Stimulated activated memory B cell treated with anti-CD40 and anti-IgM and Interleukin-4, amounts not matched to agents 10 μg/mL and 1 μg/mL and 100 μg/mL, for 72 hours (primary cell): ENCODE measurements at places on chromosomes 1 and 21.
A peak's percentile ranks its signal among the peaks of the same experiment; 100 is the strongest.

- no peak for ATAC-seq
Measured at GRCh38 chr1:151346082-151346768, 827 bp downstream of the RFX5 start.

GRCh38 chr1:165560883-165561656 lies 17.3 kb downstream of the LRRC52 start:
- no peak for ATAC-seq

DNA sequence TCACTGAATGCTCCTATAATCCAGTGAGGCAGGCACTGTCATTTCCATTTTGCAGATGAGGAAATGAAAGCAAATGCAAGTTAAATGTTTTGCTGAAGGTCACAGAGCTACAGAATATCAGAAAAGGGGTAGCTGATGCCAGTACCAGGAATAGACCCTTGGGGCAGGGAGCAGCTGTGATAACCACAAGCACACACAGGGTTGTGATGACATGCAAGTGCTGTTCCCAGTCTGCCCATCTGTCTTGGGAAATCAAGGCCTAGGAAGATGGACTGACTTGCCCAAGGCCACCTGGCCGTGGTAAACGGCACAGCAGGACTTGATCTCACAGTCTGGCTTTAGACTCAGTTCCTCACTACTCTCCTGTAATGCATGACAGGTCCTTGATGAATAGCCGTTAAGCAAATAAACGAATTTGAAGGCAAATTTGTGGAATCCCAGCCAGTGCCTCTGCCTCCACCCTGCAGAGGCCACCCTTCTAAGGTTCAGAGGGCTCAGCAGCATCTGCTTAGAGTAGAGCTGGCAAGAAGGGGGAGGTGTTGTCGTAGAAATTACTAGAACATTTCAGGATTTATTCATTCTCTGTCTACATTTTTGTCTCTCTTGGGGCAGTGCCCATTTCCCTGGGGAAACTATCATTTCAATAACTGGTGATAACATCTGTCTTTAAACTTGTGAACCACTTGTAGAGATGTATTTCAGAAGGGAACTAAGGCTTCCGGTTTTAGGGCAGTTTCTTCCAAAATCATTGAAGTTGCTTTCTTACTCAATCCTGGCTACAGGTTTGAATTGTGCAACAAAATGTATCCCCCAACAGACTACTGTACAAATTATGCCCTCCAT lies 53.2 kb upstream of the MRPS6 start:
- ATAC-seq: peak; percentile 84

DNA sequence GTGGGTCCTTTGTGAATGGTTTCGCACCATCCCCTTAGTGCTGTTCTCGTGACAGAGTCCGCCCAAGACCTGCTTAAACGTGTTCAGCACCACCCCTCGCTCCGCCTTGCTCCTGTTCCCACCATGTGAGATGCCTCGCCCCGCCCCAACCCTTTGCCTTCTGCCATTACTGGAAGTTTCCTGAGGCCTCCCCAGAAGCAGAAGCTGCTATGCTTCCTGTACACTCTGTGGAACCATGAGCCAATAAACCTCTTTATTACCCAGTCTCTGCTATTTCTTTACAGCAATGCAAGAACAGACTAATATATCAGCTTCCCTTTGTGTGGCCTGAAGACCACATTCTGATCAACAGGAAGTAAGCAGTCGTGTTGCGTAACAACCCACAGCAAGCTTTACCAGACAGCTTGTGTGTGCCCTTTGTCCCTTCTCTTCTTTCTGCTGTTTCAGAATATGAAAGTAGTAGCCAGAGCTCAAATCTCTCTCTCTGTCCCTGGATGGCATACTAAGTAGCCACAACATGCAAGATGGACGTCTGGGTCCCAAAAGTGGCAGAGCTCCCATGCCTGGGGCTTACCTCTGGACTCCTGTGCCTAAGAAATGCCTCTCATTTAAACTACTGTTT lies 14.1 kb downstream of the HENMT1 start:
- peak; percentile 79 for ATAC-seq

GRCh38 chr21:44332965-44333364 lies 6.2 kb downstream of the CFAP410 start:
- ATAC-seq: no peak

- ATAC-seq: no peak
Measured at GRCh38 chr1:110464340-110464739, 13.4 kb downstream of the PROK1 start.

- no peak for ATAC-seq
Measured at GRCh38 chr1:45038240-45038639, 26.2 kb downstream of the UROD start.

DNA sequence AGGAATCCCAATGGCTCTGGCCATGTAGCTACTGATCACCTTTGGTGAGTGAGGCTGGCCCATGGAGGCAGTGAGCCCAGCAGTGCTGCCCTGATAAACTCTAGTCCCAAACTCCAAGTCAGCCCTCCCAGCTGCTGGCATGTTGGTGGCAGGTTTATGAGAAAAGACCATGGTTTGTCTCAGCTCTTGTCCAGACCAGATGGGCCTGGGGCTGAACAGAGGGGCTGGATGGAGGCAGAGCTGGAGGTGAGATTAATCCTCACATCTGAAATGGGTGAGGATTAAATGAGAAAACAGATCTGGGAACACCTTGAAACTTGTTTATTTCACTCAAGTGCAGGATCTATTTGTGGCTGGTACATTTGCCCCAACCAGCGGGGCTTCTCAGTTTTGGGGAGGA lies 3.2 kb downstream of the TMEM269 start:
- ATAC-seq: no peak

DNA sequence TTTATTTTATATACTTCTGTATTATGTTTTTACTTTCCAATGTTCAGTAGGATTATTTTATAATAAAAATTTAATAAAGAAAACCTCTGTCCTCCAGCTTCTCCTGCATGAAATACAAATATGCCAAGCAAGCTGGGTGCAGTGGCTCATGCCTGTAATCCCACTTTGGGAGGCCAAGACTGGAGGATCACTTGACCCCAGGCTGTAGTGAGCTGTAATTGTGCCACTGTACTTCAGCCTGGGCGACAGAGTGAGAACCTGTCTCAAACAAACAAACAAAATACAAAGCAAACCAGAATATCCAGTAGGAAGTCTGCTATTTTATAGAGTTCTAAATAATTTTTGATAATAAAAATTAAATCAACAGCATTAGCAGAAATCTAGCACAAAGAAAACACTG lies 168.8 kb downstream of the EIF4G3 start:
- ATAC-seq: no peak

DNA sequence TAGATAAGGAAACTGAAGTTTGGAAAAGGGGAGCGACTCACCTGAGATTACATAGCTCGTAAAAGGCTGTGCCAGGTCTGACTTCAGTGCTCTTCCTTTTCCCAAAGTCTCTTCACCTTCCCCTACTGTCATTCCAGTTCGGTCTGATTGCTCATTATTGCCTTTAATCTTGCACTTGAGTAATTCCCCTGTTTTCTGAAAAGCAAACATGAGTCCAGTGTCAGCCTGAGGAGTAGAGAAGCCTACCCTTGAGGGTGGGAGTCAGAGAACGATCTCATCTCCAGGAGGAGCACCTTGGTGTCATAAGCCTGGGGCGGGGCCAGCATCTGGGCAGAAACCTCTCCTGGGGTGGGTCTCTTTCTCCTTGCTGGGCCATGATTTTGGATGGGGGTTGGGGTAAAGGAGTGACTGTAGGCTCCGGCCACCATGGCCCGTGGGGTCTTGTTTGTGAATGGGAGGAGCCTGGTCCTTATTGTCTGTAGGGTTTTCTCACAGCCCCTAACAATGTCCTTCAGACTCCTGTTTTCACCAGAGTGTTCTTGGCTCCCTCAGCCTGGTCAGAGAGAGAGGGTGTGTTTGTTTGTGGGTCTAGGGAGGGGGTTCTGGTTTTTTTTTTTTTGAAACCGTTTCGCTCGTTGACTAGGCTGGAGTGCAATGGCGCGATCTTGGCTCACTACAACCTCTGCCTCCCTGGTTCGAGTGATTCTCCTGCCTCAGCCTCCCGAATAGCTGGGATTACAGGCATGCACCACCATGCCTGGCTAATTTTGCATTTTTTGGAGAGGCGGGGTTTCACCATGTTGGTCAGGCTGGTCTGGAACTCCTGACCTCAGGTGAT lies 6.0 kb downstream of the VANGL2 start:
- no peak for ATAC-seq

DNA sequence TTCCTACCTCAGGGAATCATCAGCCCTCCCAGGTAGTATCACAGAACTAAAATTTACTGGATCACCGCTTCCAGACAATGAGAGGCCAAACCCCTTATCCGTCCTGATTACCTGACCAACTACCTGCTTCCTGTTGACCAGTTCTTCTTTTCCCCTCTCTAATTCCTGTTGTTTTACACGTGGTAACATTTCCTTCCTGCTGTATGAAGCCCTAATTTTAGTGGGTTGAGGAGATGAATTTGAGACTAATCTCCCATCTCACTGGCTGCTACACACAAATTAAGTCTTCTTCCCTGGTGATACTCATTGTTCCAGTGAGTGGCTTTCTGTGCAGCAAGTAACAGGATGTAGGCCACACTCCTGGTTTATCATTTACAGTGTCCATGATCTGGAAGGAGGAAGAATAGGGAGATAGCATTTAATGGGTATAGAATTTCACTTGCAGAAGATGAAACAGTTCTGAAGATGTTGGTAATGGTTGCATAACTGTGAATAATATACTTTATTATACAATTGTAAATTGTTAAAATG lies 2112.9 kb downstream of the NCAM2 start:
- no peak for ATAC-seq

GRCh38 chr1:69710484-69711189 lies 142.9 kb downstream of the LRRC7 start:
- no peak for ATAC-seq

GRCh38 chr21:16872616-16873015 lies 640.2 kb upstream of the CXADR start:
- ATAC-seq: no peak

DNA sequence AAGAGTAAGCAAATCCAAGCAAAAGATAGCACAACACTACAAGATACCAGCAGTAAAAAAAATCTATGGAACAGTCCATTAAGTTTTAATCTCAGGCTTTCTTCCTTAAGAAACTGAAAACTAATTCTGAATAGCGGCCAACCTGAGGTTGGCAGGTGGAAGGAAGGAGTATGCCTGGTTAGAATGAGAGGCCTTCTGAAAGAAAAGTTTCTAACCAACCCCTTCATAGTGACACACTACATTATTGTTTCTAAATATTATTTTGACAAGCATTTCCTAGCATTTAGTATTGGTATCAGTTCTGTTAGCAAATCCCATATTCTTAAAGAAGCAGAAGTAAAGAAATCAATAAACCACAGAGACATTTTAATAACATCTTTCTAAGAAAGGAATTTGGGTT lies 205.7 kb upstream of the PTBP2 start:
- ATAC-seq: no peak

GRCh38 chr1:162316187-162316586 lies 60.5 kb downstream of the SPATA46 start:
- no peak for ATAC-seq

GRCh38 chr1:23431431-23431830 lies 6.9 kb upstream of the TCEA3 start:
- ATAC-seq: no peak

- no peak for ATAC-seq
Measured at GRCh38 chr1:56787330-56787729, 31.9 kb downstream of the FYB2 start.

GRCh38 chr21:26826801-26827200 lies 18.4 kb downstream of the ADAMTS1 start:
- no peak for ATAC-seq

- no peak for ATAC-seq
Measured at GRCh38 chr1:218355278-218355677, 10.1 kb downstream of the TGFB2 start.

GRCh38 chr1:203100516-203100869 lies 14.7 kb upstream of the MYOG start:
- no peak for ATAC-seq

GRCh38 chr1:214135886-214136285 lies 145.1 kb upstream of the SMYD2 start:
- no peak for ATAC-seq

DNA sequence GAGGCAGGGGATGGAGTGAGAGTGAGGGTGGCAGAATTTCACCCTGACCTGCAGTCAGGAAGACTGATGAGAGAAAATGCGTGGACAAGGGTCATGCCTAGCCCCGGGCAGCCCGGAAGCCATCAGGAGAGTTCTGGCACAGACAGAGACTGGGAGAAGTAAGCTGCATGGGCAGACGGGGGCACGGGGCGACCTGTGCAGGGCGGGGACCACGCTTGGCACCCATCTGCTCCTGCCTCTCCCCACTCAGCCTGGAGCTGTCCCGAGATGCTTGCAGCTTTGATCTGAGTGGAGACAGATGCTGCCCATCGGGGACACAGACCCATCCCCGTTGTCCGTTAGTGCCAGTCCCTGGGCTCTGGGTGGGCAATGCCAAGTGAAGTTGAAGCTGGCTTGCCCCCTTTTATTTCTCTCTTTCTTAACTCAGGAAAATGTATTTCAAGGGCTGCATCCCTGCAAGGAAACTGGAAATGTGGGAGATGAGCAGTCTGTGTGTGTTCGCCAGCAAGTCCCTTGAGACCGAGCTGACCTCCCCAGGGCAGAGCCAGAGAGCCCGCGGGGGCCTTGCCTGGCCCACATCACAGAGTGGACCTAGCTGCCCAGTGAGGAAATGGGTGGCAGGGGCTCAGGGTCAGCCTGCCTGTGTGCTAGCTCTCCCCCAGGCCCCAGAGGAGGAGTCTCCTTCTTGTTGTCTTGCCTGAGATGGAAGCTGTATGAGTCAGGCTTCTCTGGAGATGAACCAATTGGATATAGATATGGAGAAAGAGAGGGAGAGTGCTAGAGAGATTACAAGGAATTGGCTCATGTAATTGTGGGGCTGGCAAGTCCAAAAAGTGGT lies 121.3 kb upstream of the C1orf174 start:
- no peak for ATAC-seq

DNA sequence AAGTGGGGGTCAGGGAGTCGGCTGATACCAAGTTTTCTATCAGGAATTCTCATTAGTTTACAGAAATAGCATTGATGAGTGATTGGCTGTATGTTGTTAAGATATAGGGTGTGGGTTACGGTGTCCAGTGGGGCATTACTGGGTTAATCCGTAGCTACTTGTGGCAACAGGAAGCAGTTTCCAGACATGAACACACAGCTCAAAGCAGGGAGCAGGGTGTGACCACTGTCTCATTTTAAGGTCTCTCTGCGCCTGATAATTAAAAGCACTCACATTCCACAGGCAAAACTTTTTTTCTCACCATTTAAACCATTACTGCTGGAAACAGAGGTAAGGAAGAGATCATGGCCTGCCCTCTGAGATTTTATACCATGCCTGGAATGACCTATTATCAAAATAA lies 114.9 kb downstream of the SIK1 start:
- ATAC-seq: no peak

DNA sequence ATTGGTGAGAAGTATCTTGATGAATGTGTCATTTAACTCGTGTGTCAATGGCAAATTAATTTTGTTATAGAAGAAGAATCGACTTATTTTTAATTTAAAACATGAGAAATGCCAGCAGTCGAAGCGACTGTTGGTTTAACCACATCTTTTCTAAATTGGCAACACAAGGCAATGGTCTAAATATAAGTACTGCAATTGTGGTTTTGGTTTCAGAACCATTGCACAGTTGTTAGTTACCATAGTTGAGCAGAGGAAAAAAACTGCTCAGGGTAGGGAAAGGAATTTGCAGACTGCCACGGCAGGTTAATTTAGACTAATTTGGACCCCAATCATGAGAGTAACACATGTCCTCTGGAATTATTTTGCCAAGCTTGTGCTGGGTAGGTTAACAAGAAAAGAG lies 185.6 kb upstream of the RUNX1 start:
- ATAC-seq: peak; percentile 48
